ENCODE measurements at places on chromosomes 5 and 9.
A peak's percentile ranks its signal among the peaks of the same experiment; 100 is the strongest.

DNA sequence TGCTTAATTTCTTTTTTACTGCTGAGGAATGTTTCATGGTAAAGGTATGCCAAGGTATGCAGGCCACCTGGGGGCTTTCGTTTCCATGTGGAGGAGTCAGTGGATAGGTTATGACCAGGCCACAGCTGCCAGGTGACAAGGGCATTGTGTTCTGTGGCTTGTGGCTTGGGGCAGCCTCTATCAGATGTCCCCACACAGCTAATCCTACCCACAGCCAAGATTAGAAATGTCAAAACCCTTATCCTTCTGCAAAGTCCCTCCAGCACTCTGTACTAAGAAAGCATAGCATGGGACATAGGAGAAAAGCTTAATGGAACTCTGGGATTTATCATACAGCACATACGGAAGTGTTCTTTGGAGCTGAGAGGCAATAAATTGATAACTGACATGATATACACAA, 171.2 kb upstream of the S1PR3 start:
- no peak for DNase-seq

DNA sequence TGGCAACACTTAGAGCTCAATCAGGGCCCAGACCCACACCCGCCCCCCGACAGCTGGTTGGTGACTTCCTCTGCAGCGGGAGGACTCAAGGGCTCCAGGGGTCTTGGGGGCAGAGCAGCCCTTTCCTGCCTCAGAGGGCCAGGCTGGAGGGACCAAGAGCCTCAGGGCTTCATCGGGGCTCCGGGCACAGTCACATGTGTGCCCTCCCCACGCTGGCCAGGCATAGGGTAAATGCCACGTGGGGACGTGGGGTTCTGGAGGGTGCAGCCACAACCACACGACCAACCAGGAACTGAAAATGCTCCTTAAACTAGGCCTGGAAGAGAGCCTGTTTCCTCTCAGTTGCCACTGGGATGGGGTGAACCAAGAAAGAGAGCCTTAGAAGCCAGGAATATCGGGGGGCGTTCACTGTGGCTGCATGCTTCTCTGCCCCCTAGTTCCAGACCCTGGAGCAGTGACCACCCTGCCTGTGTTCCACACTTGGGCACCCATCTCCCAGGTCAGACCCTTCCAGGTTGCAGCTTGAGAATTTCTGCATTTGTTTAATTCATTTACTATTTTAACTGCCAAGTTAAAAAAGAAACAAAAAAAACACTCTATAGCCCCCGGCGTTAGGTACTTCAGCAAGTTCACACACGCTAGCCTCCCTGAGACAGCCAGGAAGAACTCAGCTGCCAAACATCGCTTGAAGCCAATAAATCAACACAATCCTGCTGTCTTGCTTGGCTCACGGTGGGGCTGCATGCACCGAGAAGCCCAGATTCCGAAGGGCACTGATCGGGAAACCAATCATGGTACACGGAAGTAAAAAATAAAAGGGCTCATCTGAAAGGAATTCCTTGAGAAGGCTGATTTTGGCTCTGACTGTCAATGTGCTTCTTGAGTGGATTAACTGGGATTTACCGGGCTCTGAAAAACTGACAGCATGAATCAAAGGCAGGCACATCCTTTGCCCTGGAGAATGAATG, 56.1 kb upstream of the PHYKPL start:
- no peak for DNase-seq

- DNase-seq: no peak
Measured at GRCh38 chr9:71656496-71656895, 111.8 kb downstream of the CEMIP2 start.

DNA sequence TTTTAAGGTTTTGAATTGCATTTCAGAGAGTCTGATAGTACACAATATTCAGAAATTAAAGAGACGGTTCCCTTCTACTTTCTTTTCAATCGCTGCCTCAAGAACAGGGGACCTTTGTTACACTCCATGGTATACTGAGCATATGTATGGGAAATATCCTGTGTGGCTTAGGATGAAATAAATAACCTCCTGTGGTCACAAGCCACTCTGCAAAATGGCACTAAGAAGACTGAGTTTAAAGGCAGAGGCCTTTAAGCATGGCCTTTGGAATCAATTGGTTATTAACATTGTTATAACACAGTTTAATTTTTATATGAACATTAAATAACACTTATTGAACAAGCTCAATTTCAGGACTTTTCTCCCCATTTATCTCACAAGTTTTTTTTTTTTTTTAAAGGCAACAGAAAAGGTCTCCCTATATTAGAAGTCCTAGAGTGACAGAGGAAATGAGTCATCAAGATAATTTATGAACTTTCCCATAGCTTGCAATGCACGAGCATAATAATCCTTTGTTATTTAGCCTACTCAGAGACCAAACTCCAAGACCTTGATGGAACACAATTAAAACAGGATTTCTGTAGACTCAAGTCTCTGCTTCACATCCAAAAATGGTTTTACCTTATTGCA, 341.9 kb downstream of the TMEM167A start:
- no peak for DNase-seq

GRCh38 chr5:14732991-14733390, 68.5 kb downstream of the OTULIN start:
- no peak for DNase-seq

- DNase-seq: no peak
Measured at GRCh38 chr5:168390491-168390890, 95.8 kb upstream of the RARS1 start.

GRCh38 chr5:43386960-43387362, 25.2 kb downstream of the CCL28 start:
- DNase-seq: peak; percentile 20

DNA sequence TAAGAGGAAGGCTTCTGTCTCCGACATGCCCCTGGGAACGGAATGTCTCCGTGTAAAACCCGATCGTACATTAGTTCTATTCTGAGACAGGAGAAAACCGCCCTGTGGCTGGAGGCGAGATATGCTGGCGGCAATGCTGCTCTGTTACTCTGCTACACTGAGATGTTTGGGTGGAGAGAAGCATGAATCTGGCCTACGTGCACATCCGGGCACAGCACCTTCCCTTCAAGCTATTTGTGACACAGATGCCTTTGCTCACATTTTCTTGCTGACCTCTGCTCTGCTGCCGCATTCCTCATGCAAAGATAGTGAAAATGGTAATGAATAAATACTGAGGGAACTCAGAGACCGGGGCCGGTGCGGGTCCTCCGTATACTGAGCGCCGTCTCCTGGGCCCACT, 2.2 kb upstream of the DPP7 start:
- DNase-seq: no peak

- no peak for DNase-seq
Measured at GRCh38 chr5:463301-463700, 20.3 kb downstream of the EXOC3 start.

- DNase-seq: no peak
Measured at GRCh38 chr5:133738271-133738670, 125.9 kb upstream of the FSTL4 start.

- no peak for DNase-seq
Measured at GRCh38 chr5:1134478-1134877, 22.6 kb upstream of the SLC12A7 start.

GRCh38 chr5:139694556-139695177, 46.5 kb downstream of the CXXC5 start:
- DNase-seq: no peak

GRCh38 chr9:104864675-104865104, 63.3 kb downstream of the ABCA1 start:
- DNase-seq: peak; percentile 91

Data from HCEC 1CT (cell line).